NCI-H460 (cell line): ENCODE measurements at places on chromosomes 4 and X. TPM values are rescaled to one million over a fixed set of nuclear protein-coding genes. Genes with fewer than 3 reads are reported as not detected.

DNA sequence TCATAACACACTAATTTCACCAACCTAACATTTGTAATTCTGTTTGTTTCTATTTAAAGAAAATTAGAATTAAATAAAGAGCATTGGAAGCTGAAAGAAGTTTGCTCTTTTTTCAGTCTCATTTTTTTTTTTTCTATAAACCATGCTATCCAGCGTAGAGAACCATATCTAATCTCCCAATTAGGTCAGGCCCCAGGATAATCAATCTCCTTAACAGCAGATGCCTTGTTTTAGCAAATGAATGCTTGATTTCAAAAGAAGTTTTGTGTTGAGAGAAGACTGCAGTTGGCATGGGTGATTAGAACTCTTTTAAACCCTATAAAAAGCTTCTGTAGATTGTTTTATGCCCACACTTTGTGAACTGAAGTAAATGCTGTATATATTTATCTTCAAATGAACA is 15.6 kb upstream of the MAD2L1 start:
- no peak for DNase-seq

GRCh38 chr4:6192245-6192644 is 8.1 kb downstream of the JAKMIP1 start:
- no peak for DNase-seq

DNA sequence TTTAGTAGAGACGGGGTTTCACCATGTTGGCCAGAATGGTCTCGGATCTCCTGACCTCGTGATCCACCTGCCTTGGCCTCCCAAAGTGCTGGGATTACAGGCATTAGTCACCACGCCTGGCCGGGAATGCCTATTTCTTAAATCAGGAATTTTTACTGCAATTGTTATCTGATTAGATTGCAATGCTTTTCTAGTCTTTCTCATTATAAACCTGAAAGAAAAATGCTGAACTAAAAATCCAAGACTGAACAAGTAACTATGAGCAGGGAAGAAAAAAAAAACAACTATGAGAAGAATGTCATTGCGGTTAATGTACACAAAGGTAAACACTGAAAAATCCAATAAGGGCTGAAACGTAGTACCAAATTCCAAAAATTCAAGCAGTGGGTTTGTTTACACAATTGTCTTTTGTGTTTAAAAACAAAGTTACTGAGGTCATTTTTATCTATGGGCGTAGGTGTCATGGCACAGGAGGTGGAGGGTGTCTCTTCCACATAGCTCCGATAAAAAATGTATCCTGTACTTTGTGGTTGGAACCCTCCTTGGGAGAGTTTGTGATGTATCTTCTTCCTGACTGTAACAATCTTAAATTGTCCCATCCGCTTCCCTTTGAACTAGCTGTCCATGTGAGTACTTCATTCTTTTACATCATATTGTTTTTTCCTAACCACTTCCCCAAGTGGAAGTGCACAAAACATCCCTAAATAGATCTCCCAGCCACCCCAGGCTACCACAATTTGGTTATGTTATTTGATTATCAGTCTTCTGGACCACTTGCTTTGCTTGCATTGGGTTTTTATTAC is 11.1 kb upstream of the TMEM156 start:
- DNase-seq, result no peak

DNA sequence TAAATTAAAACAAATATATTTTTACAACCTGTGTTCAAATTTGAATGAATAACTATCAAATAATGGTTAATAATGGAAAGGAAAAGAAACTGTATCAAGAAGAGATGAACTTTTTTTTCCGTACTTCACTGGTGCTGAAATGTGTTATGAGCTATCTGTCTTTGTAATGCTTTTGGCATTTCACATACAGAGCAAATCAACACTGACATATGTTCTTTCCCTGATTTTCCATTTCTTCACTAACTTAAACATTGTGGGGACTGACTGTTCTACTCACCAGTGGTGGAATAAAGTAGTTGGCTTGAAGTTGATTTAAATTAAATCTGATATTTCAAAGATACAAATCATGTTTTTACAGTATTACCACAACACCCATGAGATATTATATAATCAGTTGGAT is 304.0 kb upstream of the BMP3 start:
- no peak for DNase-seq

DNA sequence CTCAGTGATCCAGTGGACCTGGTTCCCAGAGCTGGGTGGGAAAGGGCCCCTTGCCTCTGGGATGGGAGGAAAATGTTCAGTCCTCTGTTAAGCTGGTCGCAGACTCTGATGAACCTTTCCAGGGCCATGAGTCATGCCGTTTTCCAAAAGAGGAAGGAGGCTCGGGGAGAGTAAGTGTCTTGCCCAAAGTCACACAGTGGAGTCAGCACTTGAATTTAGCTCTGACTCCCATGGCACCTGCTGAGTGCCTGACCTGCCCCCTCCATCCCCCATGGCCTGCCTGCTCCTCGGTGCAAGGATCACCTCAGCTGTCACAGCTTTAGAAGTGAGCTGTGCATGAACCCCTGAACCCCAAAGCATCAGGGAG is 14.0 kb upstream of the KIAA0232 start:
- DNase-seq, result no peak

C4orf51 gene
- not detected in 2 replicates for total RNA-seq

DDX53 gene
- total RNA-seq, result not detected in 2 replicates
